Activated CD4-positive, alpha-beta T cell treated with anti-CD3 and anti-CD28 coated beads, Interleukin-2, Interleukin-6, amounts not matched to agents 100 ng/mL and 50 ng/mL, durations not matched to agents 16 hours and 8 hours (primary cell): ENCODE measurements at places on chromosomes 6 and 20.

- no peak for DNase-seq
These were observed 131.1 kb upstream of the MYLIP start for GRCh38 chr6:15997586-15998388.

DNA sequence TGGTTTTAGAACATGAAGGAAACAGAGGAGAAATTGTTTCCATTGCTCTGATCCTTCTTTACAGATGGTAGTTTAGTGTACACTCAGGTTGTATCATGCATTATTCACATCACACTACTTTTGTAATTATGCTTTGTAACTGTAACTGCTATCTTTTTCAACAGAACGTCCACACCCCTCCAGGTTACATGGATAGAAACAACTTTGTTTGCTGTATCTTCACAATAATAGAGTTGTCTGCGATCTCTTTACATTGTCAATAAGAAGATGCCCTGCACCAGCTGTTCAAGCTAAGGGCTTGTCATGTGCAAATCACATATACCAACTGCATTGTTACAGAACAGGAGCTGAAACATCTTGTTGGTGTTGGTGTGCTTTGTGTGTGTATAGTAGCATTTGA, 67.9 kb upstream of the MAP7 start:
- no peak for DNase-seq

DNA sequence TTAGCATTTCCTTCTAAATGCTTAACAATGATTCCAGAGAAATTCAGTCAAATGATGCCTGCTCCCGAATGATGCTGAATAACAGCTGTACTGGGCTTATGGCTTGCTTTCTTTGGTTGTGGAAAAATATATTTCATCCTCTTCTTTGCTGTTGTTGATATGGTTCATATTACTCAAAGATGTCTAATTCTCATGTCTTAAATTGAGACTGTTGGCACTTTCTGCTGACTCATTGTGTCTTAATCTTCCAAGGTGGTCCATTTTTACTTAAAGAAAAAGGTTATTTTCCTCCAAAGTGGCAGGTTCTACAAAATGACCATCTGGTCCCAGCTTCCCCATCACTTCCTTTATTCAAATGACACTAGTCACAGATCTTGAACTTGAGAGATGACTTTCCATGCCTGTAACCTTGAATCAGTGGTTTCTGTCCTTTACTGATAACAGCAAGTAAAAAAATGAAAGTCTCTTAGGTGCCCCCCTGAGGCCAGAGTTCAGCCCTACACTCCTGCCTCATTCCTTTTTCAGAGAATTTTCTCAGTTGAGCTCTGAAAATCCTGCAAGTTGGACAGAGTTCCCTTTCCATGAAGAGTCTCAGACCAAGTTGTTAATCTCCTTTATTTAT, 6.9 kb downstream of the SNAP25 start:
- DNase-seq: peak; percentile 8

DNA sequence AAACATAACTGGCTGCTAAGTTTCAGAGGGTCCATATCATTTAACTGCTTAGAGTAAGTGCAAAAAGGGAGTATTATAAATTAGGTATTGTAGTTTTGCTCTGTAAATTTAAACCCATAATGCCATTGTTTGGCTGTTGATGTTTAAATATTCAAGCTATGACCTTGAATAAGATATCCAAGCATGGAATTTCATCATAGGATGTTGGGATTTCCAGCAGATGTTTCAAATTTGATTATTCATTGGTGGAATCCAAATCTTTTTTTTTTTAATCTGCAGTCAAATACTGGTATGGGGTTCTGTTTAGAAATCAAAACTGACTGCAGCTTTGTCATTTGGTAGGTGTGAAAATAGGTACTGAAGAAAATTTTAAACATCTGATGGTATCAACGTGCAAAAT, 161.0 kb downstream of the KHDC1L start:
- DNase-seq: no peak

GRCh38 chr6:12791371-12791770, 74.8 kb downstream of the PHACTR1 start:
- no peak for DNase-seq

GRCh38 chr6:24323632-24324337, 34.1 kb downstream of the DCDC2 start:
- no peak for DNase-seq

GRCh38 chr20:56828402-56828801, 199.3 kb downstream of the TFAP2C start:
- no peak for DNase-seq

GRCh38 chr6:25630508-25631278, 21.3 kb upstream of the SCGN start:
- no peak for DNase-seq

DNA sequence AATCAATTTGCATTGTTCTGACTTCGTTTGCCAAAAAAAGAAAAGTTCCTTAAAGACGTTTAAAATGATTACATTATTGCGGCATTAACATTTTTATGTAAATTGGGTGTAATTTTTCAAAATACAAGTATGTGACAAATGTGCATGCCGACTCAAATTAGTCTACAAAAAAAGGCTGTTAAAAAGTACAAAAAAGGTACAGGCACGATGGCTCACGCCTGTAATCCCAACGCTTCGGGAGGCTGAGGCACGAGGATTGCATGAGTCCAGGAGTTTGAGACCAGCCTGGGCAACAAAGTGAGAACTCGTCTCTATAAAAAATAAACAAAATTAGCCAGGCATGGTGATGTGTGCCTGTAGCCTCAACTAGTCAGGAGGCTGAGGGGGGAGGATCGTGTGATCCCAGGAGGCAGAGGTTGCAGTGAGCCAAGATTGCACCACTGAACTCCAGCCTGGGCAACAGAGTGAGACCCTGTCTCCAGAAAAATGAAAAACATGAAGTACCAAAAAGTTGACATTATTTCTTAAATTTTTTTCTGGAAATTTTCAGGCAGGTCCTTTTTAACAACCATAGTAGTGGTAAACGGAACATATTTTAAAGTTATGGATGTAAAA, 90.2 kb downstream of the PTPN1 start:
- DNase-seq: no peak

DNA sequence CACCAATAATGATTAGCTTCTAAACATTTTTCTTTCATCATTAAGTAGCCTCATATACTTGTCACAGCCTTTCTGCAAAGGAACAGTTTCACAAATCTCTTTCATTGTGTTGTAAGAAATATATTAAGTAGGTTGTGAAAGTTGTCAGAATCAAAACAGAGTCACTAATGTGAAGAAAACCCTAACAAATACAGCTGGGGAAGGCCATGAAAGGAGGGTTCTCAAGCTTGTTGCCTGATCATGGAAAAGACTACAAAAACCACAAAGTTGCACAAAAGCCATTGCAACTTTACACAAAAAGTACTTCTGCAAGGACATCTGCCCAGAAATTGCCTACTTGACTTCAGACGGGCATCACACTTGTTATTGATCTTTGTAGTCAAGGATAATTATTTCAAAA, 216.1 kb downstream of the ALDH8A1 start:
- no peak for DNase-seq

DNA sequence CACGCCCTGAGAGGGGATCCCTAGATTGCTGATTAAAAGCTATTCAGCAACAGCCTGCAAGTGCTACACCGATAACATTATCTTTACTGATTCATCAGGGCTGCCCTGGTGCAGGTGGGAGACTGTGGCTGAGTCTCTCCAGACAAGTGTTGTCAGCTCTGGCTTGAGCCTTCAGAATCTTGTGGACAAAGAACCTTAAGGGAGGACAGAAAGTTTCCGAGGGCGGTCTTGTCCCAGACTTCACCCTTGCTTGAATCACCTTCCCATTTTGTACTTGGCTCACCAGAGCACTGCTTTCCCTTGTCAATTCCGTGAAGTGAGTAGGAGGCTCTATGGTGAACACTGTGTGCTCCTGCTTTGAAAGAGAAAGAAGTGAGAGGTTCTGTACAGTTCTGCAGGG, 88.6 kb upstream of the PCSK2 start:
- no peak for DNase-seq

DNA sequence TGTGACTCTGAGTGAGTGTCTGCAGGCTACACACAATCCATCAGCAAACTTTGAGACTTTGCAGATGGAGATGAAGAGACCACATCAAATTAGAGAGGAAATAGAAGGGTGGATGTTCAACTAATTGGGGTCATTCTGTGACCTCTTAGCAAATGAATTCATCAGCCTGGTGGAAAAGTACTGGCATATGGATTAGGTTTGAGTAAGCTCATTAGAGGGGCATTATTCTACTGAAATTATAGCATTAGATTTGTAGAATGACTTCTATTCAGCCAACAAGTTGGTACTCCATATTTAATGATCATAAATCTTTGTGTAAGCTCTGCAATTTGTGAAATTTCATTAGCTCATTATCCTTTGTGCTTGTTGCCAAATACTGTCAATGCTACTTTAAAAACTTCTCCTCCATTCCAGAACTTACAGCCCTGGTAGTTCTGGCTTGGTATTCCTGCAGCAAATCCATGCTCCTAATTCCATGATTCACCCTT, 63.8 kb downstream of the ADTRP start:
- DNase-seq: no peak

- no peak for DNase-seq
These were observed 102.8 kb upstream of the PHACTR1 start for GRCh38 chr6:12613811-12614210.
